ENCODE measurements at places on chromosomes 12 and 14.

DNA sequence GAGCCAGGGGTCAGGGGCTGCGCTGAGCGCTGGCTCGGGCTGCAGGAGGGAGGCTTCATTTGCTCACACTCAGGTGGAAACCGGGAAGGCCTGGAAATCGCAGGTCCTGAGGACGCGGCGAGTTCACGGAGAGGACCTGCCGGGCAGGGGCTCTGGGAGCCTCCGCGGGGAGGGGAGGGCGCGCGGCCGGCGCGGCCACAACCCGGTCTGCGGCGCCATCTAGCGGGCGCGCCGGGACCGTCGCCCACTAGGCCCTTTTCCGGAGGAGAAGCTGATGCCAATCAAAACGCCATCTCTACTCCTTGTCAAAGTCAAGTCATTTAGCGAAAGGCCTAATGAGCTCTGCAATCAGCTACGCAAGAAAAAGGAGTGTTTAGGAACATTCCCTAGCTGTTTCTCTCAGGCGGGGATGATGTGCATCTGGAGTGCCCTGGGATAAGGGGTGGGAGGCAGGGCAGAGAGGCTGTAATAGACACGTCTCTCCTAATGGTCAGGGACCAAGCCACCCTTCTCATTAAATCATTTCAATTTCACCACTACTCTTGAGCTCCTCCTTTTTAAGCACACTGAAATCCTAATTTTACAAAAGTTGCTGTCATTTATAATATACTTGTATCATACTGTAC lies 885.8 kb upstream of the TMEM132C start:
- DNase-seq = no peak

- no peak for DNase-seq
Observed at GRCh38 chr12:38648813-38649212, 256.6 kb downstream of the CPNE8 start.

- DNase-seq = no peak
Observed at GRCh38 chr14:60736494-60736893, 1.9 kb downstream of the MNAT1 start.

- no peak for DNase-seq
Observed at GRCh38 chr12:13049816-13050215, 5.6 kb downstream of the FAM234B start.

GRCh38 chr12:52874573-52875435 lies 26.0 kb upstream of the KRT78 start:
- DNase-seq = no peak

- no peak for DNase-seq
Observed at GRCh38 chr14:105165134-105165704, 3.4 kb downstream of the JAG2 start.

DNA sequence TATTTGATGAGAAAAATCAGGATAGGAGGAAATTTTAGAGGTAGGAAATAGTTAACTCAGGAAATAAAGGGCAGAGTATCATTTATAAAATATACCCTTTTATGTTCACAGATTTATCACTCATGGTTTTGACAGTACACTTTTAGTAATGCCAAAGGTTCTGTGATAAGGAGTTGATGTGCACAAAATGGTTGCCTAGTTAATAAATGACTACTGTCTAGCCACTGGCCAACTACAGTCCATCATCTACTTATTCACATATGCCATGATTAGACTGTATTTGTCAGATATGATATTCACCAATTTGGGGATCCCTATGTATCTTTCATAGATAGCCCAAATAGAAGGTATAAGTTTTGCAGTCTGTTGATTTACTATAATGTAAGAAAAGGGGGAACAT lies 19.2 kb upstream of the GXYLT1 start:
- DNase-seq = no peak

DNA sequence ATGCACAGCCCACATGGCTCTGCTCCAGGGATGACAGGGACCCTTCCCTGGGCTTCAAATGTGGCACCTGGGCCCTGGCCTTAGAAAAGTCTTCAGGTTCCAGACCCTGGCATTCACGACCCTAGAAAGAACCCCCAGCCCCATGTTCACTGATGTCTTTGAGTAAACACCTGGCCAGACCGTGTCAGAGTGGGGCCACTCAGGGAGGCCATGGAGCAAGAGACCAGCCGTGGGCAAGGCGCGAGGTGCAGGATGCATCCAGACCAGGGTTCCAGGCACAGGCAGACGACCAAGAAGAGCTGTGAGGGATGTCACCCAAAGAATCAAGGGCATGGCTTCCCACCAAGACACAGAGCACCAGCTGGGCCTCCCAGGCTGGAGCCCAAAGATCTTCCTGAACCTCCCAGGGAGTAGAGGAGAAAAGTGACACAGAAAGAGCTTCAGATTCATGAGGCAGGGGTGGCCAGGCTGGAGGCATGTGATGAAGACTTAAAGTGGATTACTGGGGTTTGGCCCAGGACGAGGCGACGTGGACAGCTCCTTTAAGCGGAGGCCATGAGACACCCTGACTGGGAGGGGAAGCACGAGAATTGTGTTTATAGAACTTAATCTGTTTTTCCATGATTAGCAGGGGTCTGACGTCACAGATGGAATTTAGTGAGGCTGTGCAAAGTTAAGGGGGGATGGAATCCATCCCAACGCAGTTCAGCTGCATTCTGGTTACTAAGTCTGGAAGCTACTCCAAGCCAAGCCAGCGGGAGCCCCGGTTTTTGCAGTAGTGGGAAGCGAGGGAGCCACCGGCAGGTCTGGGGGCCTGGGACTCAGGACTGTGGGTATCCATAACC lies 61.6 kb downstream of the ARL6IP4 start:
- no peak for DNase-seq

- no peak for DNase-seq
Observed at GRCh38 chr12:644818-645552, 18.3 kb downstream of the NINJ2 start.

DNA sequence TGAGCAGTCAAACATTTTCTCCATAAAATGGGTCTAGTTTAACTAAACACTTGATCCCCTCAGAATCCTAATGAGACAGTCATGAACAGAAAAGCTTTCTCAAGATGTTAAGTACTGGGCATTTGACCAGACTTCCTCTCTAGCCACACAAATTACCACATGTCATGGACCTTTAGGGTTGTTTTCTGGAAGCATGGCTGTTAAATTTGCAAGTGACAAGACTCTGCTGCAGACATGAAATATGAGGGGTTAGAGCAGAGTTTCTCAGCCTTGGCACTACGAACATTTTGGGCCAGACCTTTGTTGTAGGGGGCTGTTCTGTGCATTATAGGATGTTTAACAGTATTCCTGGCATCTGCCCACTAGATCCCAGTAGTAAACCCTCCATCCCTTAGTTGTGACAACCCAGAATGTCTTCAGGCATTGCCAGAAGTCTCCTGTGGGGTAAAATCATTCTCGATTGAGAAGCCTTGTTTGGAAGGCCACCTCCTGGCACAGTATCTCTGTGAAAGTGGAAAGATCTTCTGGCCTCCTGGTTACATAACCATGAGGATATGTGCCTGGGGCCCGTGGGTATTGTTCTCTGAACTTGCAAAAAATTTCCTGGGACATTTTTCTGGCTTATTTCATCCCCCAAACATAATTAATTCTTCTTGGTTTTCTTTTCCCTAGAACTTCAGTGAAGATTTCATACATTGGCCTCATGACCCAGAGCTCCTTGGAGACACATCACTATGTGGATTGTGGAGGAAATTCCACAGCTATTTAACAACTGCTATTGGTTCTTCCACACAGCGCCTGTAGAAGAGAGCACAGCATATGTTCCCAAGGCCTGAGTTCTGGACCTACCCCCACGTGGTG lies 4.3 kb downstream of the TMEM106C start:
- DNase-seq = no peak

DNA sequence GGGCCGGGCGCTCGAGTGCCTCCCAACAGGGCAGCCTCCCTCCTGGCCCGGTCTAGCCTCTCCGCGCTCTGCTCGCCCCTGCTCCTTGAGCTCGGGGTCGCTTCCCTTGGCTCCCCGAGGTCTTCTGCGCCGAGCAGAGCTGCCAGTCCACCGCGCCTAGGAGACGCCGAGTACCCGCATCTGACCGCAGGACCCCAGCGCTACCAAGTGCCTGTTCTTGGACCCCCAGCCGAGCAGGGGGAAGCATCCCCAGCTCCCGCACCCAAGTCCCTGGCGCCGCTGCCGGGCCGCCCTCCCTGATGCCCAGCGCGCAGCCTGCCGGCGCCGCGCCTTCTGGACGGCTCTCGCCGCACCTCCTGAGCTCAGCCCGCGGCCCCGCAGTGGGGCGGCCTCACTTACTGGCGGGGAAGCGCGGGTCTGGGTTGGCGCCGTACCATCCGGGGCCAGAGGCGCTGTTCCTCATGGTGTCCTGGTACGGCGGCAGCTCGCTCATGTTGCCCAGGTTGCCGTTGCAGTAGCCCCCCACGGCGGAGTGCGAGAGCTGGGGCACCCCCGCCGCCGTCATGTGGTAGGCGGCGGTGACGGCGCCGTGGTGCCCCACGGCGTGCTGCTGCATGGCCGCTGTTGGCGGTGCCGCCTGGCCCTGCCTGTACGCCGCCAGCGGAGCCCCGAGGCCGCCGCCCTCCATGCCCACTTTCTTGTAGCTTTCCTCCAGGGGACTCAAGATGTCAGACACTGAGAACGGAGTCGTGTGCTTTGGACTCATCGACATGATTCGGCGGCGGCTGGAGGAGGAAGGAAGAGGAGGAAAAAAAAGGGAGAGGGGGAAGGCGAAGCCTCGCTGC lies 1.2 kb downstream of the NKX2-1 start:
- DNase-seq = no peak

GRCh38 chr12:118690506-118690905 lies 290.8 kb upstream of the SRRM4 start:
- no peak for DNase-seq

GRCh38 chr14:103560691-103561090 lies 1.8 kb downstream of the BAG5 start:
- no peak for DNase-seq

DNA sequence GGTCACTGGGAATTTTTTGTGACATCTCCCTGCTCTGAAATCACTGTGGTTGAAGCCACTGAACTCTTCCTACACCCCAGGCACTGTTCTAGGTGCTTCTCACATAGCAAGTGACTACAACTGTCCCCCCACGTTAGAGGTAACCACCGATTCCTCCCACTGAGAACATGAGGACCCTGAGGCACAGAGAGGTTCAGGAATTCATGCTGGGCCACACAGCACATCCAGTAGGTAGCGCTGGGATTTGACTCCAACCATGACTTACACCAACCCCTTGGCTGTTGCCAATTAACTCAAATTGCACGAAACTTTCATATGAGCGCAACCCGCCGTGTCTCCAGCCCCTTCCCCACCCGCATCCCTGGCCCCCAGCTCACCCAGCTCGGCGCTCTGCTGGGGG lies 105.2 kb downstream of the RFLNA start:
- DNase-seq = no peak

GRCh38 chr12:101619858-101620761 lies 25.3 kb downstream of the MYBPC1 start:
- no peak for DNase-seq

DNA sequence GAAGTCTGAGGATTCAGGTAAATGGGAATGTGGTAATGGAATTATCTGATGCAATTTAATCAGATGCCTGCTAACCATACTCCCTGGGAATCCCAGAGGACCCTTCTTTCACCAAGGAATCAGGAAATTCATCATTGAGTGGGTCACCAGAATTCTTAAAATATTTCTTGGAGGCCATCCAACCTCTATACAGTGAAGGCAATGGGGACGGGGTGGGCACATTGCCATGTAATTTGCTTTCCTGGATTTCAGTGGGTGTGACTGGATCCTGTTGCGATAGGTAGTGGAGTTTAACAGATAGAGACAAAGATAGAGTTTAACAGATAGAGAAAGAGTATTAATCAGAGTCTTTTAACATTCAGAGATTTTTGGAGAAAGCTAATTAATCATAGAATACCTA lies 394.4 kb downstream of the DAD1 start:
- DNase-seq = no peak

DNA sequence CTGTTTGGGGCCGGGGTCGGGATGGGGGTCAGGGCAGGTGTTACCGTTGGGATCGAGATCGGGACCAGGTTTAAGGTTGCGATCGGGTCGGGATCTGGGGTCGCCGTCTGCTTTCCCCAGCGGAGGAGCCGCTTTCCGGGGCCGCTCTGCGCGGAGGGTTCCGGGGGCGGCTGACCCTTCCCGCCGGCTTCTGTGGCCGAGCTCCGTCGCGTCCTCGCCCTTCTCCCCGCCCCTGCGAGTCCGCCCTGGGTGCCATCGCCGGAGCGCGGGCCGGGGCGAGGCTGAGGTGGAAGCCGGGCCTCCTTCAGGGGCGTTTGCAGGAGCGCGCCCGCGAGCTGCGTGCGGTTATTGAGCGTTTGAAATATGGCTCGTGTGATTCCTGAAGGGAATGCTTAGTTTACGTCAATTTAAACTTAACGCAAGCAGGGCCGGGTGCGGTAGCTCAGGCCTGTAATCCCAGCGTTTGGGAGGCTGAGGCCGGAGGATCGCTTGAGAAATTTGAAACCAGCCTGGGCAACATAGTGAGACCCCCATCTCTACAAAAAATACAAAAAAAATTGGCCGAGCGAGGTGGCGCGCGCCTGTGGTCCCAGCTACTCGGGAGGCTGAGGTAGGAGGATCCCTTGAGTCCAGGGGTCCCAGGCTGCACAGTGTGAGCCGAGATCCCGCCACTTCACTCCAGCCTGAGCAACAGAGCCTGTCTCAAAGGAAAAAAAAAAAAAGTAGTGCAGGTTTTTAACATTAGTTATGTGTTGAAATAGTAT lies 620 bp downstream of the PGAM5 start:
- DNase-seq = no peak

- no peak for DNase-seq
Observed at GRCh38 chr12:108310489-108310888, 28.6 kb downstream of the CMKLR1 start.

- DNase-seq = no peak
Observed at GRCh38 chr12:5407034-5407856, 24.7 kb upstream of the NTF3 start.

DNA sequence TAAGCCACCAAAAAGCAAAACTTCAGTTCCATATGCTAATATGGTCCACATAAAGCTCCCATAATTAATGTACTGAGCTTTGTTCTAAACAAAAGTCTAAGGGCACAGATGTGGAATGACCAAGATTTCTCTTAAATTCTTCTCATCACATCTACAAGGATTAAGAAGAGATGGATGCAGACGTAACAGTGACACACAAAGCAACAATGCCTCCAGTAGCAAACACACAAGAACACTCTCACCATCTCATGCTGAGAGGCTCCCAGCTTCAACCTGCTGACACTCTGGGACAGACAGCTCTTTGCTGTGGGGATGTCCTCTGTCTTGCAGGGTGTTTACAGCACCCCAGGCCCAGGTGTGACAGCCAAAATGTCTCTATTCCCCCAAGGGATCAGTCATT lies 48.2 kb downstream of the SETD3 start:
- DNase-seq = no peak

DNA sequence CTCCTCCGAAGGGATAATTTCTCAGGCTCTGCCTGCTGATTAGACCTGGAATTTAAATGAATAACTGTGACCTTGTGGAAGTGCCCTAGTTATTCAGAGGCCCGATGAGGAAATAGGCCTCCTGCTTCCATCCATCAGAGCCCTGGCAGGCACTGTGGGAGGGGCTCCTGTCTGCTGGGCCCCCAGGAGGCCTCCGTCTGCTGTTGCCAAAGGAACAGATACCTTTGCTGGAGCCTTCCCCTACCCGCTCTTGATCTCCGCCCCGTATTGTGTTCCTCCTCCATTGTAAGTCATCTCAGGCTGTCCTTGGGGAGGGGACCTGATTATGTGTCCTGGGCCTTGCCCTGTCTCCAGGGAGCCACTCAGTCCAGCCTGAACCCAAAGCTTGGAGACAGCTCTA lies 112.3 kb downstream of the NRXN3 start:
- no peak for DNase-seq

Measured in stimulated activated CD8-positive, alpha-beta memory T cell treated with anti-CD3 and anti-CD28 coated beads, Interleukin-2, amount 100 ng/mL, for 1 hour (primary cell).